ENCODE measurements at places on chromosomes 2 and 18.

DNA sequence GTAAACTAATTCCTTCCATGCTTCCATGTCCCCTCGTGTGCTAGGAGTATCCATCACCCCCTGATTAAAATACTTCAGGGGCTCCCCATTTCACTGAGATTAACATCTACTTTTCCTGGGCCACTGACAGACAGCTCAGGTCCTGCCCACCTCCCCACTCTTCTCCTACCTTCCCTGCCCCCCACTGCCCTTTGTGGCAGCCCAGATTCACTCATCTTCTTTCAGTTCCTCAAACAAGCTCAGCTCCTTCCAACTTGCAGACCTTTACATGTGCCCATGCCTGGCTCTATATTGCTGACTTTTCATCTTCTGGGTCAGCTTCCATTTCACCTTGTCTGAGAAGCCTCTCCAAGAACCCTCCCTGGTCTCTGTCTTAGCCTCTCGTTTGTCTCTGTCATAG, 12.0 kb downstream of the RUFY4 start:
- no peak for DNase-seq

GRCh38 chr2:102703748-102704147, 58.1 kb upstream of the TMEM182 start:
- DNase-seq, result peak; percentile 3

- DNase-seq, result peak; percentile 35
These were observed 264.7 kb downstream of the CYP26B1 start for GRCh38 chr2:71882949-71883472.

DNA sequence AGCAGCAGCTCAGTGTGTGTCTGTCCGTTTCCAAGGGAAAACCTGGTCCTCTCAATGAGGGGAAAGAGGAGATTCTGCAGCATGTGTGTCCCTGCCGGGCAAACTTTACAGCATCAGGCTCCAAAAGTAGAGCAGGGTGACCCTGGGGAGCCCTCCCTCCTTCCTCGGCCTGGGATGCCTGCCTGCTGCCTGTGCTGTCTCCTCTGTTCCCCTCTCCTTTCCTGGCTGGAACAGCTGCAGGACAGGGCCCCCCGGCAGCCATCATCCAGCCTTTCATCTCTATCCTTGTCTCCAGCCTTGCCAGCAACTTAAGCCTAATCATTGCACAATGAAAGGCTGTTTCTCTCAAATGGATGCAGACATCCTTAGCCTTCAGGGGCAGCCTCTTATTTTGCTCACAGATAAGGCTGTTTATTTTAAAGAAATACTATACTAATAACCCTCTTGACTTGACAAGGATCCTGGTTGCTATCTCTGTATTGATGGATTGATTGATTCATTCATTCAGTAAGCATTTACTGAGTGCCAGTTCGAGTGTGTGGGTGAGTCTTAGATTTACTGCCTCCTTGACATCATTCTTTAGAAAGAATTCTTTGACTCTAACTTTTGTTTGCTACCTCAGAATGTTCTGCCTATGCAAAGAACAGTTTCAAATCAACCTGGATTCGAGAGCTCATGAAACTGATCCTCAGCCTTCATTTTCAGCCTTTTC, 40.6 kb upstream of the EDAR start:
- no peak for DNase-seq

DNA sequence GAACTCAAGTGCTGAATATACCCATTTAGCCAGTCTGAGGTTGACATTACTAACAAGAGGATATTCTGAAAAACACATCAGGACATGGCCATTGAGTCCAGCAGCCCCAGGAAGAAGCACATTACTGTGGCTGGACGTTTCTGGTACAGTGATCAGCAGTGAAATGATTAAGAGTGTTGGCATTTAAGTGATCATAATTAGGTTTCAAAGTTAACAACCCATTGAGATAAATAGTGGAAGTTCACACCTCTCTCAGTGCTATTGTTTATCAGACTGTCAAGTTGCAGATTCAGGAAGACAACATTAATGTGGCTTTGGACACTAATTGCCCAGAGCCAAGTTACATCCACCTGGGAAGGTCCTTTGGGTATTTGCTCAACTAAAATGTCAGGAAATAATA, 139.5 kb upstream of the GAREM1 start:
- DNase-seq, result no peak

DNA sequence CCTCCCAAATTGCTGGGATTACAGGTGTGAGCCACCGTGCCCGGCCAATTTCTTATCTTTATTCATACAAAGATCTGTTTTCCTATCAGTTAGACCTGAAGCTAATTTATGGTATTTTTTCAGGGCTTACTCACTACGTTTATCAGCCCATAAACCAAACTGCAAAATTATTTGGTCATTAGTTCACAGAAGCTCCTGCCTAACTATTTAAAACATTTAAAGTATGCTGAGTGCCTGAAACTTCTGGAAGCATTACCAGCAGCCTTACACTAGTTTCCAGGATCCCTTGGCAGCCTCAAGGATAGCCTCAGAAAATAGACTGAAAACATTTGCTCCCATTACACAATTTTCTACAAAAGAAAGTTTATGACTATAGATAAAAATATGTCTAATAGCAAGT, 68.8 kb downstream of the GALNT13 start:
- no peak for DNase-seq

GRCh38 chr2:160932960-160933359, 227.3 kb upstream of the TANK start:
- no peak for DNase-seq

GRCh38 chr2:200336980-200337615, 30.6 kb downstream of the SPATS2L start:
- no peak for DNase-seq

- no peak for DNase-seq
These were observed 14.5 kb upstream of the ZBTB14 start for GRCh38 chr18:5309888-5310470.

DNA sequence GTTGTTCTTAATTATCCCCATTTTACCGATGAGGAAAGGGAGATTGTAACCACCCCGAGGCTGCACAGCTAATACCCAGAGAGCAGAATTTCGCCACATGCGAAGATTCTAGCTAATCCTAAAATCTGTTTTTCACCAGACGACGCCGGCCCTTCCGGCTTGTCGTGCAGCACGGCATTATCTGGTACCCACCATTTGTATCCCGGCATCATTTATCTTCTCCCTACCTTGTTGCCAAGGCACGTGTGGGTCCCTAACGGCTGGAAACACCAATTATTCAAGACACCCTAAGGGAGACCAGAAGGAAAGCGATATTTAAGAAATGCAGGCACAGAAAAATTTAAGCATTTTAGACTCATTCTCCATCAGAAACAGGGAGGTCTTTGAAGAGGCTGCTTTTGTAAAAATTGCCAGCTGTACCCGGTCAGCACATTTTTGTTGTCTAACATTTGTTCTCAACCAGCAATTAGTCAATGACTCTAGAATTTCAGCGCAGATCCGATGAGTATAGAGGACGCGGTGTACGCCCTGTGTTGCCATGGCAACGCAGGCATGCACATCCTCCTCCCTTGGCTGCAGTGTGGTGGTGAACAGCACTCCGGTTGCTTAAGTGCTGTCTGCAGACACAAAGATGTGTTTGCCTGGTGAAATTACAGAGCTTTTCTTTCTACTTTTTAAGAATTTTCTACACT, 111.6 kb downstream of the AGAP1 start:
- DNase-seq, result peak; percentile 49

All from left lung (tissue), 14 donors.